Stimulated activated CD4-positive, alpha-beta T cell treated with anti-CD3 and anti-CD28 coated beads, Interleukin-1b, Interleukin-23, amount 100 ng/mL, for 1 hour (primary cell): ENCODE measurements at places on chromosomes 12 and 14.

DNA sequence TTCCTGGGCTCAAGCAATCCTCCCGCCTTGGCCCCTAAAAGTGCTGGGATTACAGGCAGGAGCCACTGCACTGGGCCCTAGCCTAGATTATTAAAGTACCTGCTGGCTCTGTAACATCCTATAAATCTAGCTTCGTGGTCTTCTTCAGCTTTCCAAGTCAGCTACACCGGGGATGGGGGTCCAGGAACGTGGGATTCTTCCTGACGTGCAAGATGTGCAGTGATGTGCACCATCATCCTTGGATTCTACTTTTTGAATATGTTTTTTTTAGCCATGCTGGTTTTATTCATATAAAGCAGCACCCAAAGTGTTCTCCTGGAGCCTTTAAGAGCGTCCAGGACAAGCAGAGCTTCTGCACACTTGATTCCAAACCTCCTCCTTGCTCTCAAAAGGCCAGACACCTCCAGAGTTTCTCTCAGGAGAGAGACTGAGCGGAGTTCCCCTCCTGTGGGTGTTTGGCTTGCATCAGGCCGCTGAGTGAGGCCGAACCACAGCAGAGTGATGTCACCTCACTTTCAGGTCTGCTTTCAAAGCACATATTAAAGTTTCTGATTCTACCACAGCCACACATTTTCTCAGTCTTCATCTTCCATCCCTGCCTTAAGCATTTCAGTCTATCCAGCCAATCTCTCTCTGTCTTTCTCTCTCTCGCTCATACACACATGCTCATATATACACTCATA lies 33.4 kb downstream of the VCPKMT start:
- peak; percentile 55 for DNase-seq

GRCh38 chr12:57169969-57170368 lies 22.6 kb upstream of the LRP1-AS start:
- DNase-seq: no peak

- no peak for DNase-seq
Observed at GRCh38 chr14:82328442-82328841, 794.8 kb upstream of the SEL1L start.

DNA sequence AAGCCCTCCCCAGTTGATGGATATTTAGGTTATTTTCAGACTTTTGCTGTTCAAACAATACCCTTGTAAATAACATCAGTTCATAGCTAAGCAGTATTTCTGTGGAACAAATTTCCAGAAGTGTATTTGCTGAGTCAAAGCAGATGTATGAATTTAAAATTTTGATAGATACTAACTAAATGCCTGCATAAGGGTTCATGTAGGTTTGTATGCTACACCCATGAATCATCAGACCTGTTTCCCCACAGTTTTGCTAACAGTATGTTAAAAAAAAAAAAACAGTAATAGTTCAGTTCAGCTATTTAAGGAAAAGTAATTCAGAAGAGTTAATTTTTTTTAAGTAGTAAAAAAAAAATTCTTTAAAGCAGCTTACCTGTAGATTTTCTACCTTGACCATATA lies 236.1 kb upstream of the DIO2 start:
- no peak for DNase-seq

DNA sequence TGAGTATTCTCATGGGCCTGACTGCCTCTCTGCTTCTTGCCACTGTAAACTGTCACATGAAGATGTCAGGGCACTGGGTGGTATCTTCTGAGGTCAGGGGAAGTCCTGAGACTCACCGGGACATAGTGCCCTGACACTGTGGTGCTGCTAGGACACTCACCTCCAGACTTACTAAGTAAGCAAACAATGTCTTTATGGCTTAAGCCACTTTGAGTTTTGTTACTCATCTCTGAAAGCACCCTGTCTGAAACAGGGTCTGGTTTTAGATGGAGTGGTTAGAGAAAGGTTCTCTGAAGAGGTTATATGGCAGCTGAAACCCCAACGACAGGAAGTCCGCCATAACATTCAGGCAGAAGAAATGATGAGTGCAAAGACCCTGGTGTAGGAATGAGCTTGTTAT lies 22.7 kb downstream of the GPR19 start:
- no peak for DNase-seq

- DNase-seq: no peak
Observed at GRCh38 chr14:35971965-35972630, 146.0 kb downstream of the BRMS1L start.
